ENCODE measurements at places on chromosomes 1 and 21.

GRCh38 chr1:88502886-88503285 is 181.2 kb upstream of the PKN2 start:
- DNase-seq: no peak

DNA sequence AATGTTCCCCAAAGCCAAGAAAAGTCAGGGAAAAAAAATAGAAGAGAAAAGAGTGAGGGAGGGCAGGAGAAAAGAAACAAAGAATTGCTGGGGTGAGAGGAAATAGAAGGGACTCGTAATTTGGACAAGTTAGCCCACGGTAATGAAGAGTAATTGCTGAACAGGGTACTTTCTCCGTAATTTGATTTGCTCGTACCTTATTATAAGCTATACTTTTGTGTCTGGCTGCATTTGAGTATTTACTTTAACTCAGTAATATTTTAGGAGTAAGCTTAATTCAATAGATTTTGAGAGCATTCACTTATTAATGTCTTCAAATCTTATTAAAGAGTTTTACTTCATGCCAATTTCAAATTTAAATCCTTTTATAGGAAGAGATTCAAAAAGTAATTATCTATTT is 527.5 kb downstream of the COL11A1 start:
- no peak for DNase-seq

- peak; percentile 44 for DNase-seq
These were observed 229.4 kb downstream of the CACNA1E start for GRCh38 chr1:181712711-181713110.

GRCh38 chr1:9271283-9271682 is 21.4 kb upstream of the SPSB1 start:
- no peak for DNase-seq

DNA sequence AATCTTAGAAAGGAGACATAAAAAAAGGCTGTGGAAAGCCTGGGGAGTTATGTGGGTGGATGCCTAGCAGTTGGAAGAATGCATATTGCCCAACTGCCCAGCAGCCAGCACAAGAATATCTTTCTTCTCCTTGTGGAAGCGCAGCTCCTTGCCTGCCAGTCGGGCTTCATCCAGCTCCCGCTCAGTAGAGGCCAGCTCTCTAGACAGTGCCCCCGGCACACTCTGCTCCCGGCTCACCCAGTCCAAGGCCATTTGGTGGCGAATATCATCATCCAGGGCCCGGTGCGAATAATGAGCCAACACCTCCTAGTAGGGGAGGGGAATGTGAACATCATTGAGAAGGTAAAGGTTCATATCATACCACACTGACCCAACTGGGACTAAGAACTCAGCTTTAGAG is 9.0 kb upstream of the RBM8A start:
- DNase-seq: no peak

- no peak for DNase-seq
These were observed 33.9 kb downstream of the IFNGR2 start for GRCh38 chr21:33437140-33437539.

GRCh38 chr1:207188901-207189300 is 84.9 kb downstream of the C4BPA start:
- DNase-seq: no peak

GRCh38 chr1:159008744-159009188 is 941 bp upstream of the IFI16 start:
- DNase-seq: no peak

DNA sequence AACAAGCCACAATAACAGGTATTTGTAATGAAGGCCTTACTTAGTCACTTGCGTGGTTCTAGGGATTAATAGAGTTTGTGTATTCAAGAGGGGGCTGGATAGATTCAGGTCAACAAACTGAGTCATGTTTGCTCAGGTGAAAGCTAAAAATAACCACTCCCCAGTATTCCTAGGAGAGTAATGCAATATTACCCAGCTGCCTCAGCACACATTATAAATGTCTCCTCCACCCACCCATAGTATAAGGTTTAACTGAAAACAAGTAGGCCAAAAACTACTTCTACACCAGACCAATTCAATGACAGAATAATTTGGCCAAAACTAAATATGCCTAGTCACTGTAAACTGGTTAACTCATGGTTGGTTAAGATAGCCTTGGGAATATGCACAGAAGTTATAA is 34.4 kb downstream of the WLS start:
- no peak for DNase-seq

DNA sequence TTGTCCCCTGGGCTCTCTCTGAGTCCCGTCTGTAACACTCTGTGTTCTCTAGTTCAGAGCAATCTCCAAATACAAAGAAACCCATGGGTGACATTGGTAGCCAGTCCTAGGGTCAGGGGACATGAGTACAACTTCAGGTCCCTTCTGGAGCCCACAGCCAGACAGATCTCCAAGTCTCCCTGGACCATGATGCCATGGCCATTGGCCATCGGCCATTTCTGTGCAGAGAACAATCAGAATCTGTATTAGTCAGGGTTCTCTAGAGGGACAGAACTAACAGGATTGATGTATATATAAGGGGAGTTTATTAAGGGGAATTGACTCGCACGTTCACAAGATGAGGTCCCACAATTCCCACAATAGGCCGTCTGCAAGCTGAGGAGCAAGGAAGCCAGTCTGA is 106.9 kb downstream of the AJAP1 start:
- no peak for DNase-seq

- no peak for DNase-seq
These were observed 39.1 kb downstream of the CLSTN1 start for GRCh38 chr1:9784508-9785133.

All from midbrain (tissue), 1 donor.